ENCODE measurements at places on chromosomes 5 and 9.

DNA sequence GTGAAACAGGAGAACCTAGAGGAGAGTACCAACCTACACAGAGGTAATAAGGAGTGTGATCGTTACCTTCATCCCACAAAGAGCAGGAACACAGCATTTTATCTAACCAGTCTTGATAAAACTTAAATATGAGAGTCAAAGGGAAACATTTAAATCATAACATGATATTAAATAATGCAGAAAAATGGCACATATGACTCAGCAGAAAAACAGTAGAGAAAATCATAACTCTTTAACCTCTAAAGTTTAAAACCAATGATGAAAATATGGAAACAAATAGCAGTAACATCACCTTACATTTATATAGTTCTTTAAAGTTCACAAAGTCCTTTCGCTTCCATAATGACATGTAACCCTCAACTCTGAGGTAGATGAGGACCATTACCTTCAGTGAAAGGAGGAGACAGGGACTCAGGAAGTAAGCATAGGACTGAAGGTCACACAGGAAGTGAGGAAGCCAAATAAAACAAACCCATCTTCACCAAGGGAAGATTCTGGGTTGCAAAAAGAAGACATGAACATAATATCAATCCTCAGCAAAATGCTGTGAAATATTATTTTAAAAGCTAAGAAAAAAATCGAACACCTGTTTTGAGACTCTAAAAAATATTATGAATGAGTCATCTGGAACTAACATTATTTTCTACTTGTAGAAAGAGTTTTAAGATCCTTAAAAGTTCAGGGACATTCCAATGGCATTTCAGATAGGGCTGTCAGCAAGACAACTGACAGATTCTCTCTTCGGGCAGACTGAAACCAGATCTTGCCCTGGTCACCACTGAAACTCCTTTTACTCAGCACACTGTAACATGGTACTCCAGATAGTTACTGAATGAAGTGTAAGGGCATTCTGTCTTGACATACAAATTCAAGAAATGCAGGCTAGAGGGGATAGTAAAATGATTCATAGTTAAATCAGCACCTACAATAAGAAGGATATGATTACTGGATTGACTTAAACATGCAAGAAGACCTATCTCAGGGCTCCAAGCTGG lies 148.5 kb downstream of the EPB41L4A start:
- DNase-seq, result no peak

DNA sequence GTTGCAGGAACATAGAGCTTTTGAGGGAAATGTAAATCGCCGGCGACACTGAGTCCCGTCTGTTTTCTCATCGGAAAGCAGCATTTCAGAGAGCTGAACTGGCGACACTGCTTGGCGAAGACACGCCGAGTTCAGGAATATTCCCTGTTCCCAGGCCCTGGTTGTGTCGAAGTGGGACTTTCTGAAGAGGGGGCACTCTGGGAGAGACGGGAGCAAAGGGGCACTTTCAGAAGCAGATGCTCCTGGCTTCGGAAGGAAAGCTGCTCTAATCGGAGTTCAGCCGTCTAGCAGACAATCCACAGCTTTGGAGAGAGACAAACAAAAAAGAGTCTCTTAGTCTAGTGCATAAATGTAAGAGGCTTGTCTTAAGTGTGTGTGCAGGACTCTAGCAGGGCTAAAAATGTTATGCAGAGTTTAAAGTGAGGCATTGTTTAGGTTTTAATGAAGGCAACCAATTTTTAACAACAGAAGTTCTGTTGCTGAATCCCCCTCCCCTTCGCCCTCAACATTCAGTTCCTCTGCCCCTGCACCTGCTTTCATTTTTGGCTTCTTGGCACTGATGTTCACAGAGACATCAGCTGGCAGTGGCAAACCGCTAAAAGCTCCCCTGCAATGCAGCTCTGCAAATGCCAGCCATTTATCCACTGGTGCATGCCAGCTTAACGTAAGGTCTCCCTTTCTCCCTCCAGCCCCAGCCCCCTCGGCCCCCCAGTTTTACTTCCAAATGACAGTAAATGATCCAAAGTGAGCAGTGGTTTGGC lies 289.5 kb upstream of the MPDZ start:
- peak; percentile 65 for DNase-seq

DNA sequence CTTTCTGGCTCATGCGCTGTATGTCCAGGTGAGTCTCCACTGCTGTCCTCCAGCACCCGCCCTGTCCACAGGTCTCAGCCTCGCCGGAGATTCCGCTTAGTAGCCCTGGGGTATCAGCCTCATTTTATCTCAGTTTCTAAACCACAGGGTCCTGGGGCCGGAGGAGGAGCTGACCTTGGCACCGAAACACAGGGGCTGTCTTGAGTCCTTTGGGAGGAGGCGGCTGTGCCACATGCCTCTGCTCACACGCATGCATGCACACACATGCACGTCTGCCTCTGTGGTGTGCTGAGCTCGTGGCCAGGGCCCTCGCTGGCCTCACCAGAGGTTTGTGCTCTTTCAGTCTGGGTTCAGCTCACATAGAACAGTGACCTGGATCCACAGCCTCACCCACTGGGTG lies 23.3 kb downstream of the TRIP13 start:
- DNase-seq, result no peak

DNA sequence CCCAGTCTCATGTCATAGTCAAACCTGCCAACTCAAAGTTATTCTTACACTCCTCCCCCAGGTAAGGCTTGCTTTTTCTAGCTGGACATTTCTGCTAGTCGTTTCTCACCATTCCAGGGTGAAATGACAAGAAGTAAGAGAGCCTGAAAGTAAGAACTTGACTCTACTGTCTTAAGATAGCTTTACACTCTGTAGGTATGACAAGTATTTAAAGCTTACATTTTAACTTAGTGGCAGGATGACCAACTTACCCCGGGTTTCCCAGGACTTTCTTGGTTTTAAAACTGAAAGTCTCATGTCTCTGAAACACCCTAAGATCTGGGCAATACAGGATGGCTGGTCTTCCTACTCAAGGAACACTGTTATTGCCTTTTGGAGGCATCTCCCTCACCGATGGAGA lies 67.5 kb upstream of the PIK3R1 start:
- no peak for DNase-seq

DNA sequence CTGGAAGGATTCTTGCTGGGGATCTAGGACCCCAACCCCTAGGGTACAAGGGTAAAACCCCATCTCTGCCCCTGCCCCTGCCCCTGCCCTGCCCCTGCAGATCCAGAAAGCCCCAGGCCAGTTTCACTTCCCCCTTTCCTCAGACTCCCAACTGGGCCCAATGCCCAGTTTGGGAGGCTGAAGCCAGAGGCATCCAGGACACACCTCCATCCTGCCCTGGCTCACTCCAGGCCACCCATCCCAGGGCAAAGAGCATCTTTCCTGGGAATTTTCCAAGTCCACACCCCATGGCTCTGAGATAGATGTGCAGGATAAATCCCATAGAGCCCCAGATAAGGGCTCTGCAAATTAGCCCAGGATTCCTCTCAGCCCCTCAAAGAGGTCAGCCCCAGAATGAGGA lies 17.4 kb downstream of the CNTFR start:
- DNase-seq, result no peak

DNA sequence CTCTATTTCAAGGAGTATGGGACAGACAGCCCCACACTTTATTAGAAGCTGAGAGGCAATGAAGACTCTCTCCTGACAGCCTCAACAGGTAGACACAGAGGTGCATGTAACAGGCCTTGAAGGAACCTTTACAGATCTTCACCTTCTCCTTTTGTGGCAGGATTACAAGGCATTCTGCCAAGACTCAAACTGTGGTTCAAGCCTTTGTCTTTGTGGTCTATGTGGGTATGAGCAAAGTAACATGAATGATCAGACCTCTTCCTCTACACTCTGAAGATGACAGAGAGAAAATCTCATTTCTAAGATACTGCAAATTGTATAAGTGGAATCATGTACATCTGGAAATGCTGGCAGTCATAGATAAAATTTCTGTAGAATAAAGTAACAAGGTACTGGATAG lies 346.9 kb downstream of the CDH9 start:
- no peak for DNase-seq

- no peak for DNase-seq
Observed at GRCh38 chr5:171725205-171725601, 60.4 kb upstream of the SMIM23 start.

DNA sequence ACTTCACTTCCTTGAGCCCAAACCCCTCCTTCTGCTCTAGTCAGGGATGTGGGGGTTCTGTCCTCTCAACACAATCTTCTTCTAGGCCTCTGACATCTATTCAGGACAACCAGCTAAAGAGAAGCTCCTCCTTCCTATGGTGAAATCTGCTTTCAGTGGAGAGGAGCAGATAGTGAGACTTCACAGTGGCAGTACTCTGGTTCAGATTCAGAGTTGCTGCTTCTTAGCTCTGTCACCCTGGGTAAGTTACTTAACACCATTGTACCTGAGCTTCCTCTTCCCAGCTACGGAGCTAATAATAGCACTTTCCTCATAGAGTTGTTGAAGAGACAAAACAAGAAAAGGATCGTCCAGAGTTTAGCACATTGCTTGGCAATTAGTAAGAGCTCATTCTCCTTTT lies 77.3 kb upstream of the LARP1 start:
- no peak for DNase-seq

DNA sequence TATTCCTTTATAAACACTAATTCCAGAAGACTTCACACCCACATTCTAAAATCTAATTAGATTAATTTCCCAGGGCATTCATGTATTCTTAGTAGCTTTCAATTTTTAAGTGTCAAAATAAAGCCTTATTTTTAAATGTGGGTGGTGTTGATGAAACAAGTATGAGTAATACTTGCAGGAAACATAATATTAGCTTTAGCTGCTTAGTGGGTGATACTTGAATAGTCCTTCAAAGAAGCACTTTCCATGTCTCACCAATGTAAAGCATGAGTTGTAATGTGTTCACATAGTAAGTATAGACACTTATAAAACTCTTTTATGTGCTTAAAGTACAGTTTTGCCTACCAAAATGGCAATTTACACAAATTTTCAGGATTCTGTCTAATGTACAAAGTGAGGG lies 6.9 kb downstream of the FNBP1 start:
- no peak for DNase-seq

DNA sequence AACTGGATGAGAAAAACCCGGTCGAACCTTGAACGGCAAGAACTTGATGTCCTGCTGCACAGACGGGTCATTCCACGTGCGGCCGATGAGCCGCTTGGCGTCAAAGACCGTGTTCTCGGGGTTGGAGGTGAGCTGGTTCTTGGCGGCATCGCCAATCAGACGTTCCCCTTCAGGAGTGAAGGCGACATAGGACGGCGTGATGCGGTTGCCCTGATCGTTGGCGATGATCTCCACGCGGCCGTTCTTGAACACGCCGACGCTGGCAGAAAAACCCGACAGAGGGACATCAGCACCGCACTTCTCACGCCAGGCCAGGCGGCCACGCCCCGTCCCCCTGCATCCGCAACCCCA lies 519 bp downstream of the HSPA5 start:
- DNase-seq, result peak; percentile 37

DNA sequence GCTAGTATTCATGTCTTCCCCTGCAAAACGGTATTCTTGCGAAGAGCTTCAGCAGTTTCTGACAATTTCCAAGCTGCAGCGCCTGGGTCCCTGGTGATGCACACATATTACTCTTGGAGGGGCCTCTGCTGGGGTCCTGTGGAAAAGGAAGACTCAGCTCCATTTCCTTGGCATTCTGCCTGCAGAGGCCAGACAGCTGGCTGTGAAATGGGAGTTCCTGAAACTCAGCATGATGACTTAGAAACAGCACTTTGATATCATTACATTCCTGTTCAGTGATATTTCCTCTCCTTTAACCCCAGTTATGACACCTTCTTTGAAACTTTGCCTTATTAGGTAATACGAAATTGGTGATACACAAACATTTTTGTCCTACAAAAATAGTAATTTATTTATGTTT lies 98.5 kb downstream of the APBA1 start:
- DNase-seq, result no peak

DNA sequence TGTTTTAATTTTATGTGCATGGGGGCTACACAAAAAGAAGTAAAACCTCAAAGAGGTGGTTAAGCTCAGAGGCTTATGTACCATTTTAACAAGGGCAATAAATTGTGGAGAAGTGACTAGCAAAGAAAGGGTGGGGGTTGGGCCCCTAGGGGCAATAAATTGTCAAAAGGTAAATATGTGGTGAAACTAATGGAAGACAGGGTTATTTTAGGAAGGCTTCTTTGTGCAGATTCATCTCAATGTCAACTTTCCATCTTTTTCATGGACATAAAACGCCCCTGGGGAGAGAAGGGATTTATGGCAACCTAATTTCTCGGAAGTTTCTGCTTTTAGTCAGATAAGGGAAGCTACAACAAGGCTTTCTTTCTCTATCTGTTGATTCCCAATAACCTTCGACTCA lies 42.5 kb upstream of the GOLM1 start:
- no peak for DNase-seq

DNA sequence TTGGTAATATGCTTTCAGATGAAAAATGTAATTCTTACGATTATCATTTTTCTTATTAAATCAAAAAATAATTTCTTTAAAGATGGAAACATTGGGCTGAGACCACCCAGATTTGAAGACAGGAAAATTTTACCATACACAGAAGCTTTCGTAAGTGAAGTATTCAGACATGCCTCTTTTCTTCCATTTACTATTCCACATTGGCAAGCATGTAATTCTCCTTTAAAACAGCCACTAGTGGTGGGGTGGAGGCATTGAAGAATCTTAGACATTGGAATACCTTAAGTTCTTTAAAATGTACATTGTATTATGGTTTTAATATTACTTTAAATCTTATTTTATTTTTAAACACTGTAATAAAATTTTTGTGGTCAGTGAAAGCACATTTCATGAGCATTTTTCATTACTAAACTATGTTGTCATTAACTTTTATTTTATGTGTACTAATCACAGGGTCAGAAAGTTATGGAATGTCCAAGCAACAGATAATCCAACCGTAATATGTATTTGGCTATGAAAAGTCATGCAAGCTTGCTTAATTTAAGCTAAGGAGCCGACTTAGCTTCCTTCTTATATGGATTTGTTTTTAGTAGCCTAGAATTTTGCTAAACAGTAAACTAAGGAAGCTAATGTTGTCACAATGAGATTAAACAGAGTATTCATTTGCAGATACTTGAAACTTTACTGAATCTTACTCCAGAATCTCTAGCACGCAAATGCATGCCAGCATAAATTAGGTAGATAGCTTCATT lies 97.4 kb upstream of the ALDH1A1 start:
- no peak for DNase-seq

GRCh38 chr5:107370396-107370968 lies 300.3 kb downstream of the EFNA5 start:
- no peak for DNase-seq

- no peak for DNase-seq
Observed at GRCh38 chr5:58191443-58191842, 268.4 kb downstream of the PLK2 start.

DNA sequence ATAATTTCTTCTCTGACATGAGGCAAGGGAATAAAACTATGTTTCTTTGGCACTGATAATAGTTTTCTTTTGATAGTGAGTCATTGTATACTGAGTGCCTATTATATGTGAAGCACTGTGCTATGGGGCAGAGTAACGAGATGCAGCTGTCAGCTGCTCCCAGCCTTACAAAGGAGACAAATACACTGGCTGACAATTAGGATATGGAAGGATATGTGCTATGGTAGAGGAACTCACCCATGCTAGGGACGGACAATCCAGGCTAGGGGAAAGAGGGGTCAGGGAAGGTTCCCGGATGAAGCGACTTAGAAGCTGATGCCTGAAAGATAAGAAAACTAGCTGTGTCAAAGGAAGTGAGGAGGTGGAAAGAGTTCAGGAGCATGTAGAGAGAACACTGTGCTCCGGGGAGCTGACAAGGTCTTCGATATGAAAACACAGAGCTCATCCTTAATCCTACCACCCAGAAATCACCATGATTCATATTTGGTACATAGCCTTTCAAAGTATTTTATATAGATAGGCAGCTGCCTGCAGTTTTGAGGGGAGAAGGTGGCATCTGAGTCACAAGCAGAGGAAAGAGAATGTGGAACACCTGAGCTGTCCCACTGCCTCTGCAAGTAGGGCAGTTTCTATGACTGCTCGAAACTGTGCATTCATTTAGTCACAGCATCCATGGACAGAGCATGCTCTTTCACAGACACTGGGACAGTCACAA lies 12.1 kb downstream of the BSPRY start:
- DNase-seq, result no peak
